NCI-H510A treated with DMSO at 0.1 percent for 48 hours (cell line): ENCODE measurements at places on chromosomes 2 and 18.

GRCh38 chr18:27413495-27414401, 228.6 kb upstream of the CHST9 start:
- DNase-seq: no peak

DNA sequence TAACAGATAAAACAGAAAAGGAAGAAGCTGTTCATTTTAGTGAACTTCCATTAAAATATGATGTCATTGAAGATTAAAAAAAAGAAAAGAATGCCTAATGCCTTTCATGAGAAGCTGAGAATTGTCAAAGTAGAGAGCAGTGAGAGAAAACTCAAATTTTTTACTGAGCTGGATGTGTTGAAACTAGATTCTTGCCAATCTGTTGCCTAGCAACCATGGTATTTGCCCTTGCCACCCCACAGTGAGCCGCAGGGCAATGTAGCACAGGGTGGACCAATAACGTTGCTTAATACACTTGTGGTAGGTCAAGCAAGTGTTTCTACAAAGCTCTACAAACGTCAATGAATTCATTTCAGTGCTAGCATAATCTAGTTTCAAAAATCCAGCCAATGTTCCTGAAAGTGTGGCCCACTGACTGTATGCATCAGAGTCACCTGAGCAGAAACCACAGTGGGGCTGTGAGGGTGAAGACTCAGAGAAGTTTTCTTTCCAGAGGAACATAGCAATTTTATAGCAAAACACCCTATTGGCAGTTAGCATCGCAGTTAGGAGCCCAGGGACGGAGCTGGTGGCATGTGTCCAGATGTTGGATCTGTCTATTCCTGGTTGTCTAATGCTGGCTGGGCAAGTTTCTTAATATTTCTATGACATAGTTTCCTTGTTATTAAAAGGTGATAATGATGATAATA, 132.2 kb downstream of the DOCK10 start:
- peak; percentile 18 for DNase-seq

GRCh38 chr2:181399027-181399426, 58.2 kb upstream of the ITGA4 start:
- DNase-seq: no peak

- peak; percentile 69 for DNase-seq
Measured at GRCh38 chr18:47215554-47216138, 35.8 kb downstream of the SKOR2 start.

DNA sequence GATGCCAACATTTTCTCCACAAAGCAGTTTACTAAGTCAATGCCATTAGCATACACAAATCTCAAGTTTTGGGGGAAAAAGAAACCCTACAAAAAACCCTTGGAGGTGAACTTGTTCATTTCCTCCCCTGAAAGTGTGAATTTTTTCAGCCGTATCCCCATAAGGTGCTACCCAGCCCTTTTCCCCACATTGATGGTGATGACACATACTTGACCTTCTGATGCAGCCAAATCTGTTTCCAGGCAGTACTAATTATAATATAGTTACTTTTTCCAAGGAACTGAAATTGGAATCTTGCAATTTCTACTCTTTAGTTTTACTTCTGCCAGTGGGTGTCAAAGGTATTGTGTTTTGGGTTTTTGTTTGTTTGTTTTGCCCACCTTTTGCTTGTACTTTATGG, 474.5 kb downstream of the TGIF1 start:
- no peak for DNase-seq

- DNase-seq: no peak
Measured at GRCh38 chr2:29619689-29620088, 301.7 kb downstream of the ALK start.

DNA sequence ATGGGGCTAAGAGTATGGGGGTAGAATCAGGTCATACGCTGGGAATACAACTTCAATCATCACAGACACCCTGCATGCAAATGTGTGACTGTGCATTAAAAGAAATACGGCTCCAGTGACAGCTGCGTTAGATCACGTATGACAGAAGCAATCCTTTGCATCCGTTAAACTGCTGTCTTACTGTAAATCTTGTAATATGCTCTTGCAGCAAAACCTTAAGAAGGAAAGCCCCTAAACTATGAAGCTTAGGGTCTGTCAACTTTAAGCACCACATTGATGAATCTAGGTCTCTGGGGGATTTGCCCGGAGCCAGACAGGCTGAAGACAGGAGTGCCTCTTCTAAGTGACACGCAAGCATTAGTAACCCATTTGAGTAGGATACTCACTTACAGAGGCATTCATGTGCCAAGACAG, 84.7 kb upstream of the EML6 start:
- DNase-seq: no peak
